Endothelial cell (in vitro differentiated cells): ENCODE measurements at places on chromosomes 7 and 10.
A peak's percentile ranks its signal among the peaks of the same experiment; 100 is the strongest.

DNA sequence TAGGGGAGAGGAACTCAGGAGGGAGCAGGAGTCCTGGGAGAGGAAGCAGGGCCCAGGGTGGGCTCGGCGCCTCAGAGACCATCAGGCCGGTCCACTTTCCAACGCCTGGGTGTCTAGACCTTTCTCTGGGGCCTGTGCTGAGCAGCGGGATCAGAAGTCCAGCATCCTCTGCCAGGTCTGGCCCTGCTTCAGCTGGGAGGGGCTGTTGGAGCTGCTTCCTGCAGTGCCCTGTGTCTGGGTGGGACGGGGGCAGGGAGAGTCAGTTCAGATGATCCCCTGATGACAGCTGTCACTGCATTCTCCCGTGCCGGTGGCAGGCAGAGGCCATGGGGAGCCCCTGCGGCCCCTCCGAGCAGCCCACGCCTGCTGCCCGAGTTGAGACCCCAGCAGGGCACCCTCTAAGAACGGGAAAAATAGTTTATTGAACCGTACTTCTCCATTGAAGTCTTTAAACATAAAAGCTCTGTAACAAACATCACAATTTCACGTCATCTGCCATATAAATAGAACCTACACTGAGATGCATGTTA lies 23.3 kb downstream of the AP5Z1 start:
- DNase-seq = no peak

- no peak for DNase-seq
These were observed 9.7 kb upstream of the CALU start for GRCh38 chr7:128729494-128729893.

DNA sequence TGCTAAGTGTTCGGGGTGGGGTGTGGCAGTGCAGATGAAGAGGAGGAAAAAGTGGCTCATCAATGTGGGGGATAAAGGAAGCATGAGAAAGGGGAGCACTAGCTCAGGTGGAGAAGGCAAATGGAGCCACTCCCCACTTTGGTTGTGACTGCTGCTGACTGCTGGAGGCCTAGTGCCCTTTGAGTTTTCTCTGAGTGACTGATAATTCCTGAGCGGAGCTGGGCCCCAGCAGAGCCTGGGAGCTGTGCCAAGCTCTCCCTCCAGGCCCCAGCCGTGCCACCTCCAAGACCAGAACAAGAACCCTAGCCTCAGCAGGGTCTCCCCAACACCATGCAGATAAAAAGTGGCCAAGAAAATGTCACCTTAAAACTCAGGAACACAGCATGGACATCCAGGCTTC lies 9.7 kb upstream of the RASSF4 start:
- DNase-seq = no peak

GRCh38 chr10:22997096-22997495 lies 69.2 kb downstream of the ARMC3 start:
- peak; percentile 17 for DNase-seq

- no peak for DNase-seq
These were observed 11.7 kb upstream of the HOXA2 start for GRCh38 chr7:27113991-27114769.

DNA sequence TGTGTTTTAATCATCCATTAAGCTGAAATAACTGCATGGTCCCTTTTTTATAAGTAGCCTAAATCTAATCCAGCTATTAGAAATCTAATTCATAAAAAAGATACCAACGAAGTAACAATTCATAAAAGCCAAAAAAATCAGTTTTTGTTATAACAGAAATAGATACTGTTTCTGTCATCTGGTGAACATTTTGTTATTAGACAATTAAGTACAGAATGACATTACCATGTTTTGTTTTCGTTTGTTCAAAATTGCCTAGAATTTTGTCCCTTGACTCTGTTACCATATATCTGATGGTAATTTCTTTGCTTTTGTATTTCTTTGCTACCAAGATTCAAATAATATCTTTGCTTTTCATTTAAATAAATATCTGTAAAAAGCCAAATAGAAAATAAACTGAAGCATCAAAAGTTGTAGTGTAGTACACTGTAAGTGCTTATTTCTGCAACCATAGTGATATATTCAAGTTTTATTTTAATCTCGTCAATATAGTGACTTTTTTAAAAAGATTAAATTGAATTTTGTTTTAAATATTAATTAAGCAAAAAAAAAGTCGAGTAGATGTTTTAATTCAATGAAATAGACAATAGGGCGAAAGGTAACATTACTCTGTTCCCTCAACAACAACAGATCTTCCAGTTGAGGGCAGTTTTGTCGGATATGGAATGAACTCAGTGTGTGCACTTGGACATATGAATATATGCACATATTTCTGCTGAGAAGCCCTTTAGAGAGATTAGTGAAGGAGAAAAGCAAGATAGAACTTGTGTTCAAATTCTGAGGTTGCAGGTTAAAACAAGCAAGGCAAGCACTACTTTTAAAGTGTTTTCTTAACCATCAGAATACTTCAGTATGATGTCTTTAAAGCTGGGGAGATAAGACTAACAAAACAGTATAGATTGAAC lies 7.9 kb upstream of the IGF2BP3 start:
- no peak for DNase-seq

DNA sequence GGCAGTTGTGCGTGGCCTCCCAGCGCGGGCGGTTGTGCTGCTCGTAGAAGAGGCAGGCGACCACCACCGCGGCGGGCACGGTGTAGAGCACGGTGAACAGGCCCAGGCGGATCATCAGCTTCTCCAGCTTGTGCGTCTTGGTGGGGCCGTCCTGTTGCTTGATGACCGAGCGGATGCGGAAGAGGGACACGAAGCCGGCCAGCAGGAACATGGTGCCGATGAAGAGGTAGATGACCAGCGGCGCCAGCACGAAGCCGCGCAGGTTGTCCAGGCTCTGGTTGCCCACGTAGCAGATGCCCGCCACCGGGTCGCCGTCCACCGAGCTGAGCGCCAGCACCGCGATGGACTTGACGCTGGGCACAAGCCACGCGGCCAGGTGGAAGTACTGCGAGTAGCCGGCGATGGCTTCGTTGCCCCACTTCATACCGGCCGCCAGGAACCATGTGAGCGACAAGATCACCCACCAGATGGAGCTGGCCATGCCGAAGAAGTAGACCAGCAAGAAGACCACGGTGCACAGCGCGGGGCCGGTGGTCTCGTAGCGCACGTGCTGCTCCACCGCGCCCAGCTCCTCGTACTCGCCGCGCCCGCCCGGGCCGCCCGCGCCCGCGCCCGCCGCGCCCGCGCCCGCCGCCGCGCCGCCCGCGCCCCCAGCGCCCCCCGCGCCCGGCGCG lies 2.2 kb downstream of the FZD8 start:
- peak; percentile 45 for DNase-seq

GRCh38 chr7:48904975-48905374 lies 19.4 kb upstream of the CDC14C start:
- DNase-seq = no peak

GRCh38 chr7:98346515-98347069 lies 54.3 kb downstream of the BAIAP2L1 start:
- no peak for DNase-seq

DNA sequence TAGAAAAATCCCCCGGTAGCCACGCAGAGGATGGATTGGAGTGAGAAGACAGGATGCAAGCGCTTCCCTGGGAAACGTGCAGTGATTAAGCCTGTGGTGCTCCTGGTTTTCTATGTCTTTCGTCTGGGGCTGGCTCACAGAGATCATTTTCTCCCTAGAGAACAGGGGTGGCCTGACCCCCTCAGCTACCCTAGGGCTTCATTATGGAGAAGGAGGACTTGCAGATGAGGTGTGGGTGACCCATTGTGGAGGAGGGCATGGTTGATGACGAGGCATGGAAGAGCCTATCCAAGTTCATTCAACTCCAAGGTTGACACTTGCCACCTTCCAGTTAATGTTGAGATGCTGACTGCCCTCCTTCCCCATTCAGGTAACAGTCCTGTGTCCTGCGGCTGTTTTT lies 75.9 kb downstream of the VSTM4 start:
- no peak for DNase-seq

GRCh38 chr7:90903841-90904240 lies 307.7 kb downstream of the CDK14 start:
- no peak for DNase-seq

GRCh38 chr10:106765928-106766327 lies 398.6 kb downstream of the SORCS1 start:
- no peak for DNase-seq

GRCh38 chr10:75287697-75288096 lies 51.9 kb upstream of the COMTD1 start:
- no peak for DNase-seq

GRCh38 chr7:139669106-139670061 lies 108.4 kb downstream of the HIPK2 start:
- DNase-seq = no peak

DNA sequence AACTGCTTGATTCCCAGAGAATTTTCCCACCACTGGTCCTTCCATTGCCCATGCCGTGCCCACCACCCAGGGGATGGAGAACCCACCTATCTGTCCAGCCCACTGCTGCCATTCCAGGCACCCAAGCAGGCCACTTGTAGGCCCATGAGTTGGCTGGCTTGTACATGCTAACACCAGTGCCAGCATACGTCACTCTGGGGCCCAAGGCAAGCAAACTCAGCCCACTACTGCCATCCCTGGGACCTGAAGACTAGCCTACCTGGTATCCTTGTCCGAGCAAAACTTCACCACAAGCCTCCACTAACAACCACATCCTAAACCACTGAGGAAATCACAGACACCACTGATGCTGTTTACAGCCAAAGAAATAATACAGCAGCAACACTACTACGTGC lies 44.7 kb upstream of the CDK6 start:
- DNase-seq = no peak
